AG08395 (cell line): ENCODE measurements at places on chromosomes 6 and 20.

DNA sequence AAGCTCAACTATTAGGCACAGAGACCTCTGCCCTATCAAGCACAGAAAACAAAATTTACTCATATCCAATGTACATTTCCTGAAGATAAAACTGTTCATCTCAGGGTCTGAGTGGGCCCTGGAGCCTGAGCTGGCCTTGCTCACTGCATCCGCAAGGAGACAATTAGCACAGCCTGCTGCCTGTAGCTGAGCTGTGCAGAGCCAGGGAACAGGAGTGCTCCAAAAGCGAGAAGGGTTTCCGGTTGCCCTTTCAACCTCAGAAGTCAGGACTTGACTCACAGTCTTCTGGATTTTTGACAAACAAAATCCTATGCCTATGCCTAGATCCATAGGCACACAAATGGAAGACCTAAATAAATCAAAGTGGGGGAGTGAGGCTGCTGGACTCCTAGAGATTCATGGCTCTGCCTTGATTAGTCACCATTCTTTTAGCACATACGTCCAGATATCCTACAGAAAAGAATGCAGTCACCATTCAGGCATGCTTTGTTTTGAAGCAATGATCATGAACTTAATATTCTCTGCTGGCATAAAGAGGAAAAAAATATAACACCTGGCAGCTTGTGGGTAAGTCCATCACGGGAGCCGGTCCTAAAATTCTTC is 73.5 kb downstream of the BFSP1 start:
- DNase-seq, result no peak

- peak; percentile 45 for DNase-seq
Measured at GRCh38 chr6:159008656-159009288, 8.8 kb upstream of the RSPH3 start.

- no peak for DNase-seq
Measured at GRCh38 chr6:137883400-137884148, 16.5 kb downstream of the TNFAIP3 start.

- peak; percentile 45 for DNase-seq
Measured at GRCh38 chr6:100257793-100258395, 206.8 kb downstream of the SIM1 start.

DNA sequence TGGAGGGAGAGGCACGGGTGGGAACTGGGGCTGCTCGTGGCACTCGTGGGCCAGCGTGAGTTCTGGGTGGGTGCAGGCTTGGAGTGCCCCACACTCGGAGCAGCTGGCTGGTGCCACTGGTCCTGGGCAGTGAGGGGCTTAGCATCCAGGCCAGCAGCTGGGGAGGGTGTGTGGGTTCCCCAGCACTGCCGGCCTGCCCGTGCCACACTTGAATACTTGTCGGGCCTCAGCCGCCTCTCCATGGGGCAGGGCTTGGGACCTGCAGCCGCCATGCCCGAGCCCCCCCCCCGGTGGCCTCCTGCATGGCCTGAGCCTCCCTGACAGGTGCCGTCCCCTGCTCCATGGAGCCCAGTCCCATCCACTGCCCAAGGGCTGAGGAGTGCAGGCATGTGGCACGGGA is 207.2 kb downstream of the CD109 start:
- no peak for DNase-seq

DNA sequence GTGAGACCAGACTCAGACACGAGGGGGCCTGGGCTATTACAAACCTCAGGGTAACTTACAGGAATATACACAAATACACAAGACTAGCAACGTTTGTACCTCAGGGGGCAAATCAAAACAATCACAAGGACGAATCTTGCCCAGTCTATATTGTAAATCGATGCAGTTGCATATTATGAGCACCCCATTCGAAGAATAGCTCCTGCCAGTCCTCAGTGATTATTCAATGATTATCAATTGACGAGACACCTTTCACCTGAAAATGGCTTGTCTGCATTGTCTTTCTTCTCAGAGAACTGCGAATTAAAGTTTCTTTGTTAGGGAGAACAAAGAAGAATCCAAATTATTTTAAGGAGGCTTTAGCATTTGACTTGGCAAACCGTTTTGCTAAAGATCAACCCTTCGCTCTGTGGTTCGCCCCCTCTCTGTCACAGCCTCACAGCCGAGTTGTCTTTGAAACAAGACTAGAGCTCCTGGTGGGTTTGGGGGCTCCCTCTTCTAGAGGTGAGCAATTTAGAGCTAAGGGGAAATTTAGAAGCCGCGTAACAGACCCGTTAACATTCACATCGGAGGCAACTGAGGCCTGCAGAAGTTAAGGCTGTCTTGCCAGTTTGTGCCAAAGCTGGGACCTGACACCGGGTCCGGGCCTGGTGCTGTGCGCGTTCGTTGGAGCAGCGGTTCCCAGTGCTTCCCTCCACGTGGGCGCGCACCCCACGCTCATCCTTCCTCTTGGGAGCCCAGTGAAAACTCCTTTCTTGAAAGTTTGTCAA is 24.9 kb upstream of the MAP3K7 start:
- DNase-seq, result no peak

DNA sequence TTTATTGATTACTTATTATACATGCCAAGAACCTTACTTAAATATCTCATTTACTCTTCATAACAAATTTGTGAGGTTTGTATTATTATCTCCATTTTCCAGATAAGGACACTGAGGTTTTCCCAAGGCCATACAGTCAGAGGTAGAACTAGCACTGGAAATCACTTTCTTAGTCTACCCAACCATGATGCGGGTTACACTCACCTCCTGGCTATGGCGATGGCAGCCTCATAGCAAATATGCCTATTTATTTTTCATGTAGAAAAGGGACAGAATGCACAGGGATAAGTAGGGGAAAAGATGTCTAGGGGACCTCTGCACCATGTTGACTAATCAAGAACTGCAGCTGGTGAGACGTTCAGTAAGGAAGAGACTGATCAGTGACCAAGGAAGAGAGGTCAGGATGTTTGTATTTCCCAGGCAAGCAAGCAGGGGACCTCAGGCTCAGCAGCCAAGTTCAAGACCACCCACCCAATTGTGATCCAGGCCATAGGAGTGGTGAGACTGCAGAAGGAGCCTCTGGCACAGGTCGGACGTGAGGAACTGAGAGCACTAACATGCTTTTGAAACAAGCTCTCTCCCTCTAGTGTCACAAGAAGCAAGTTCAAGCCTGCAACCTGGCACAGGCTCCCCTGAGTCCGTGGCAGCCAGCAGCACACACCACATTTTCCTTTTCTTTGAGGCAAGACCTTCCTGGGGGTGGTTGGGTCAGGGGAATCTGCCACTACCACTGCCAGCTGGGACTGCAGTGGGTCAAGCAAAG is 97.8 kb downstream of the GMPR start:
- DNase-seq, result no peak

- peak; percentile 78 for DNase-seq
Measured at GRCh38 chr6:73388800-73389512, 5.7 kb upstream of the DDX43 start.

- DNase-seq, result no peak
Measured at GRCh38 chr20:18801516-18801915, 12.1 kb upstream of the SCP2D1 start.

DNA sequence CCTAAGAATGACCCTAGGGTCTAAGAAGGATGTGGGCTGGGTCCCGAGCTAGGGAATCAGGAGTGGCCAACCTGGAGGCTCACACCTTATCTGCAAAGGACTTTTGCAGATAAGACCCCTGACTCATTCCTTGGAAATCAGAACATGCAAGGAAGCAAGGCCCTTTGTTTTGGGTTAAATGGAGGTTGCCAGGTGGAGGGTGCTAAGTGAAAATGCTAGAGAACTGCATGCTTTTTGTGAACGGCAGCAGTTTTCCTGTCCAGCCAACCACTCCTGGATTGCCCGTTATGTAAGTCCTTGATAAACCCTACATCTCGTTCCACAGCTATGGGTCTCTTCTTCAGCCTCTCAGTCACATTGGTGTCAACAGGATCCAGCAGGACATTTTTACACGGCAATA is 52.1 kb upstream of the CST7 start:
- no peak for DNase-seq

DNA sequence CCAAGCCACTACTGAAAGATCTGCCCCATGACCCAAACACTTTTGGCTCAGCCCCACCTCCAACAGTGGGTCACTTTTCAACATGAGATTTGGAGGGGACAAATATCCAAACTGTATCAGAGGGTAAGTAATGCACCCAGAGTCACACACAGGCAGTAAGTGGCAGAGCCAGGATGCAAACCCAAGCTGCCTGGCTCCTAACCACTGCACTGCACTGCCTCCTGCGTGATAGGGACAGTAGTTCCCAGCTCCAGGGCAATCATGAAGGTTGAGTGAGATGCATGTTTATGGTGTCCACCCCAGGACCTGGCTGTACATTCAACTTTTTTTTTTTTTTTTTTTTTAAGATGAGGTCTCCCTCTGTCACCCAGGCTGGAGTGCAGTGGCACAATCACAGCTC is 88.2 kb downstream of the TOX2 start:
- no peak for DNase-seq

DNA sequence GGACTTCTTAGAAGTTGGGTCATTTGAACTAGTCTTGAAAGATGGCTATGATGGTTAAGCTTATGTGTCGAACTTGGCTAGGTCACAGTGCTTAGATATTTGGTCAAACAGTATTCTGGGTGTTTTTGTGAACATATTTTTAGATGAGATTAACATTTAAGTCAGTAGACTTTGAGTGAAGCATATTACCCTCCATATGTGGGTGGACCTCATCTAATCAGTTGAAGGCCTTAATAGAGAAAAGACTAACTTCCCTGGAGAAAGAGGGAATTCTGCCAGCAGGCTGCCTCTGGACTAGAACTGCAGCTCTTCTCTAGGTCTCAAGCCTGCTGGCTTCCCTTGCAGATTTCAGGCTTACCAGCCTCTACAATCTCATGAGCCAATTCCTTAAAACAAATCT is 76.9 kb downstream of the RCAN2 start:
- no peak for DNase-seq

GRCh38 chr20:19351542-19351941 is 139.1 kb downstream of the SLC24A3 start:
- DNase-seq, result no peak

- DNase-seq, result peak; percentile 86
Measured at GRCh38 chr6:158086504-158087223, 81.4 kb downstream of the SERAC1 start.

DNA sequence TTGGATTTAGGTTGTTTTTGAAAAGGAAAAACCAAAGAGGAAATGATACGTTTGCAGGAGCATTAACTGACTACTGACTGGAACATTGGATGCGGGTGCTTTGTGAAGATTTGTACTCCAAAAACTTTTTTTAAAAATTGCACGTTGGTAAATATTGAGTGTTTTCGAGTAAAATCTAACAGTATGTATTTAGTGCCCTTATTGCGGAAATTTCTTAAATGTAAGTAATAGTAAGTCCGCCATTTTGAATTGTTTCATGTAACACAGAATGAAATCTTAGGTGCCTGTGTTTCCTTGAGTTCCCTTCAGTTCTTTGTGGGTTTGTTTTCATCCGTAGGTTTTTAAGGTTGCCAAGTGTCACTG is 15.2 kb upstream of the LIN28B start:
- DNase-seq, result no peak

DNA sequence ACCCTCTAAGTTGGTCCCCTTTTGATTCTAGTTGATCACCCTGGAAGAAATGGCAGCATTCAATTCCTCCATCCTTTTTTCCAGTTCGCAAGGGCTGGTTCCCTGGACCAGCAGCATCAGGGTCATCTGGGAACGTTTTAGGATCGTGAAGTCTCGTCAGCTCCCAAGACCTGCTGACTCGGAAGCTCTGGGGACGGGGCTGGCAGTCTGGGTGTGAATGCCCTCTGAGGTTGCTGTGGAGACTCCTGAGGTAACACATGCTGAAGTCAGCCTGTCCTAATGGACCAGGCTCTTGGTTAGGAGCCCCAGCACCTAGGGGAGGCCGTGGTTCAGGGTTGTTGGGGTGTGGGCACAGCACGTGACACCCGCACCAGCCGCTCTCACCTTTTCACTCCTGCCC is 164.1 kb downstream of the SYNDIG1 start:
- no peak for DNase-seq

- DNase-seq, result no peak
Measured at GRCh38 chr6:81553216-81553615, 199.3 kb downstream of the TENT5A start.

DNA sequence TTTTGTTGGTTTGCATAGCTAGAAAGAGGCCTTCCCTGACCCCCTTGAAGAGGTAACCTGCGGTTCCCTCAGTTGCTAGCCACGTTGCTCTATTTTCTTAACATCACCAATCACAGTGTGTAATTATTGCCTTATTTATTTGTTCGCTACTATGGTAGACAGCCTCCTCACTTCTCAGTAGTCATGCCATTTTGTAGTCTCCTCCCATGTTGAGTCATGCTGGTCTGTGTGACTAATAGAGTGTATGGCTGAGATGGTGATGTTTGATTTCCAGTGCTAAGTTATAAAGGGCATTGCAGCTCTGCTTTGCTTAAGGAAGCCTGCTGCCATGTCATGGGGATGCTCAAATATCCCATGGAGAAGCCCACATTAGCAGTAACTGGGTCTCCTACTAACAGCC is 236.6 kb upstream of the CHD6 start:
- no peak for DNase-seq

- no peak for DNase-seq
Measured at GRCh38 chr6:147769496-147770087, 261.1 kb downstream of the SAMD5 start.

DNA sequence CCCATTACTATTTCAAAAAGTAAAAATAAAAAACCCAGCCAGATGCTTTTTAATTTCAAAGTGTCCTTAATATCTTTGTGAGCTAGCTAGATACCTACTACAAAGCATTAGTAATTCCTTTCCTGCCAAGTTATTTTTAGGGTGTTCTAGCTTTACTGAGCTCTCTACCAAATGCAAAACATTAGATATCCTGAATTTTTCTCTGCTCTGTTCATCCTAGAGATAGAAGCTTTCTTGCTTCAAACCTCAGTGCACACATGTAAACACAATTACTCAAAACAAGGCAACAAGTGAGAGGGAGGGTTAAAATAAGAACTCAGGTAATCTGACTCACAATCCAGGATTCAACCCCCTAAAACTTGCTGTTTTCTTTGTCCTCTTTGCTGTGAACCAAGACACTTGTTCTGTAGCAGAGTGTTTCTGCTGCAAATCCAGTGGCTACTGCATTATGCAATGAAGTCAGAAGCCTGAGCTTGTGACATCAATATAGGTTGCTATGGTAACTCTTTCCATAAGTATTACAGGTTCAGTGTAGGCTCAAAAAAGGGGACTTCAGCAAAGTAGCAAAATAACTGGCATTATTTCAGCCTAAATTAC is 72.6 kb upstream of the STXBP5 start:
- DNase-seq, result no peak

GRCh38 chr20:11917663-11918062 is at the start of gene BTBD3:
Gene BTBD3 (plus strand): TSS chr20:11917893. CDS start chr20:11918276, 383 bp downstream.
- peak; percentile 79 for DNase-seq

GRCh38 chr20:40771848-40772511 is 82.9 kb upstream of the MAFB start:
- no peak for DNase-seq
